Pulmonary artery endothelial cell (primary cell): ENCODE measurements at places on chromosomes 4 and X. TPM values are rescaled to one million over a fixed set of nuclear protein-coding genes. Genes with fewer than 3 reads are reported as not detected.

SPANXC gene
- total RNA-seq: not detected in 2 replicates

NAP1L3 gene
- total RNA-seq: 0.11 and 0.13 TPM in 2 replicates

IL2 gene
- not detected in 2 replicates for total RNA-seq

SATL1 gene
- total RNA-seq: not detected in 2 replicates

SMIM43 gene
- total RNA-seq: 0.04 and 0.26 TPM in 2 replicates

ITIH6 gene
- not detected in 2 replicates for total RNA-seq

ITGB1BP2 gene
- total RNA-seq: 0.46 and 1.4 TPM in 2 replicates

NUDT11 gene
- total RNA-seq: 7.9 and 13.0 TPM in 2 replicates

MAGEA12 gene
- total RNA-seq: not detected in 2 replicates

KLHL13 gene
- total RNA-seq: 14.3 and 15.5 TPM in 2 replicates

SRPK3 gene
- under 0.01 and 0.07 TPM in 2 replicates for total RNA-seq

IQSEC2 gene
- 3.6 and 3.9 TPM in 2 replicates for total RNA-seq

ASB12 gene
- total RNA-seq: not detected in 2 replicates

CWH43 gene
- not detected in 2 replicates for total RNA-seq

ARSD gene
- 18.3 and 19.1 TPM in 2 replicates for total RNA-seq

MID1 gene
- total RNA-seq: 11.4 and 19.9 TPM in 2 replicates

FBXW7 gene
- total RNA-seq: 65.2 and 75.2 TPM in 2 replicates

IQCM gene
- not detected in 2 replicates for total RNA-seq

GLA gene
- total RNA-seq: 25.8 and 36.7 TPM in 2 replicates

SOWAHD gene
- total RNA-seq: not detected in 2 replicates

NPY2R gene
- total RNA-seq: not detected in 2 replicates

ZAR1 gene
- total RNA-seq: not detected in 2 replicates
